Activated naive CD4-positive, alpha-beta T cell treated with anti-CD3 and anti-CD28 coated beads, Interleukin-2, amount 50 U/mL, for 16 hours (primary cell): ENCODE measurements at places on chromosomes 3 and 15.

GRCh38 chr15:67504796-67505195 is 16.1 kb upstream of the C15orf61 start:
- no peak for DNase-seq

GRCh38 chr3:42672515-42672914 is 12.8 kb upstream of the KLHL40 start:
- no peak for DNase-seq

DNA sequence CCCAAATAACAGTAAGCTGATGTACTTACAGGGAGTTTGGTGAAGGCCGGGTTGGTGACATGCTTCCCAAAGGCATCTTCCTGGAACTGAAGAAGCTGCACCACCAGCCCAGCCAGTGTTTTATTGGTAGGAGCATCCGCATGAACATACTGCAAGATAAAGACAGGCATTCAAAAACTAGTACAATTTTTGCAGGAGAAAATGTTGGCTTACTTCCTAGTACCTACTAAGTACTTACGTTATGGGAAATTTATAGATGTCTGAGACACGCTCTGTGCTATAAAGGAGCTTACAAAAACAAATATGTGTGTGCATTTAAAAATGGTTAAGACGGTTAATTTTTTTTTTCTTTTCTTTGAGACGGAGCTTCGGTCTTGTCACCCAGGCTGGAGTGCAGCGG is 8.9 kb downstream of the SMARCC1 start:
- no peak for DNase-seq

- DNase-seq = no peak
Observed at GRCh38 chr3:20787005-20787404, 601.0 kb upstream of the SGO1 start.

- no peak for DNase-seq
Observed at GRCh38 chr15:58608711-58609110, 140.8 kb downstream of the ADAM10 start.

DNA sequence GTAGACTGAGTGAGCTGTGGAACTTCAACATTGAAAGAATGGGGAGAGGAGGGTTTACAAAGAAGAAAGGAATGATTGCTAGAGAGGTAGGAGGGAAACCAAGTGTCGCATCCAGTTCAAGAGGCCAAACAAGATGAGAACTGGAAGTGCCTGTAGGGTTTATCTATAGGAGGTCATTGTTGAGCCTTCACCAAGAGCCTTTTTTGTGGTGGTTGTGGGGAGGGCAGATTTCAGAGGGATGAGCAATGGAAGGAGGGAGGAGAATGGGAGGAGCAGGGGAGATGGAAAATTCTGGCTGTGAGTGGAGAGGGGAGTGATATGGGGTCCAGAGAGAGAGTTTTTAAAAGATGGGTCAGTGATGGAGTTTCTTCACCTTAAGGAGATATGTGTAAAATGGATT is 8.5 kb downstream of the PDIA5 start:
- no peak for DNase-seq

- DNase-seq = no peak
Observed at GRCh38 chr15:67196672-67197363, 57.6 kb downstream of the AAGAB start.

GRCh38 chr3:102415553-102415952 is 19.3 kb upstream of the ZPLD1 start:
- no peak for DNase-seq

- no peak for DNase-seq
Observed at GRCh38 chr15:66402761-66403284, 16.1 kb downstream of the MAP2K1 start.

GRCh38 chr15:38054488-38054887 is 120.0 kb downstream of the TMCO5A start:
- DNase-seq = no peak

DNA sequence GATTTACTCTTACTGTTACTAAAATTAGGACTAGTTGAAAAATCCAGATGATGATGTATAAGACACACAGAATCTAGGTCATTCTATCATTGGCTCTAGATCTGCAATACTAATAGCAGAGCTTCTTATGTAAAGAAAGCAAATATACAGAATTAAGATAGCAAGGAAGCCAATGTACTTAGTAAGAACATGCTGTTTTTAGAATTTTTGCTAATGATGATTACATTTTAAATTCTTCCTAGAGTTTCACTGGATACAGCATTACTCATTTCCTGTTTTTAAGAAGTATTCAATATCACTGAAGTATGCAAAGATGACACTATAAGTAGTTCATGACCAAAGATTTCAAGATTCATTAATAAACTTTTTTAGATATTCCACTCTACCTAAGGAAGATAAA is 60.7 kb downstream of the CFAP20DC start:
- DNase-seq = no peak

GRCh38 chr3:102089904-102090720 is 240.8 kb downstream of the NFKBIZ start:
- no peak for DNase-seq

DNA sequence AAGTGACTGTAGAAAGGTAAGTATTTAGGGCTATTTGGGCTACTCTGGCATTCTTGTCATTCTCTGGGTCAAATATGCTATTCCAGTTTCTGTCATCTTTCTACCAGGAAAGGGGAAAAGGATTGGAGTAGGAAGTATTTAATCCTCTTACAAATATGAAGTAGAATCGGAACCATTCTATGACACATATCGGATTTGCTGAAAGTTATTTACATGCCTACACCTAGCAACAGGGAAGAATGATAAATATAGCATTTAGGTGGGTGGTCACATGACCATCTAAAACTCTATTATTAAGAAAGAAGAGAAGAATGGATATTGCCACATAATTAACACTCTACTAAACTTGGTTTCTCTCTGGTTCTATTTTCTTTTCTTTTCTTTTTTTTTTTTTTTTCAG is 1353.1 kb downstream of the ZPLD1 start:
- DNase-seq = no peak

GRCh38 chr15:27824841-27825422 is 274.2 kb downstream of the OCA2 start:
- no peak for DNase-seq

- no peak for DNase-seq
Observed at GRCh38 chr3:52333869-52334557, 17.9 kb downstream of the DNAH1 start.

DNA sequence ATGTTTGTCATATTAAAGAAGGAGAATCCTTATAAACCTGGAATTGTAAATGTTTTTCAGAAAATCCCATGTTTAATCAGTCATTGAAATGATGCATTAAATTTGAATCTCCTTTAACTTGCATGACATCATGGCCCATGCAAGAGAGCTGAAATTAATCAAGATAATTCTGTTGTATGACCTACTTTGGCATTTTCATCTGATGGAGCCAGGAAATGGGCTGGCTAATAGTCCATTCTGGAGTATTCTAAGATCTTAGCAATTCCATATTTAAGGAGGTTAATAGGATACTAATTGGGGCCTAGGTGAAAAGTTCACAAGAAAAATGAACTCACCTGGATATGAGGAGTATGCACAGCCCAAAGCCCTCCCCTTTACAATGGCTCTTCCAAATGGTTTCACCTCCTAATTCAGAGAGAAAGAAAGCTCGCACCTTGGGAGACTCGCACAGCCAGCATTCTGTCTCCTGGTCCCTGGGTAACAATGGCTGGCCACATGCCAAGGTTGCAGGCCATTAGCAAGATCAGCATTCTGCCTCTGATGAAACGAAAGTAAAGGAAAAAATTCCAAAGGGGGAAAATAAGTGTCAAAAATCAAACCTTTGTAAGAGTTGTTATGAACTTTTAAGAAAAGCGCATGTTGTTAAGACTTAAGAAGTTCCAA is 786.4 kb downstream of the MCTP2 start:
- no peak for DNase-seq

- DNase-seq = no peak
Observed at GRCh38 chr3:171351676-171352075, 108.5 kb downstream of the TNIK start.

- no peak for DNase-seq
Observed at GRCh38 chr3:150218236-150218635, 189.9 kb upstream of the TSC22D2 start.

DNA sequence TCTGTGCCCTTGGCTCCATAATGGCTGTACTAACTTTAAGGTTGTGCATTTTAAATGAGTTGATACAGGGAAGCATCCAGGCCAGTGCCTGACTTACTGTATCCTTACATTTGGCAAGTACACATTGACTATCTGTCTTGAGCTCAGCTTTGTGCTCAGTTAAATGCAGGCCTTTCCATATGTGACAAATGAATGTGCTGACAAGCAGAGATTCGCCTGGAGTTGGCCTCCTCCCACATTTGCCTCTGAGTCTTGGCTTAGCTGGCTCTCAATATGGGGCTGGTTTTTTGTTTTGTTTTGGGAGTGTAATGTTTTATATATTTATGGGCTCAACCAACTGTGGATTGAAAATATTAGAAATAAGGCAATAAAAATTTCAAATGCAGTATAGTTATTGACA is 29.7 kb downstream of the TRIM71 start:
- DNase-seq = no peak

- peak; percentile 60 for DNase-seq
Observed at GRCh38 chr15:60589253-60589652, 110.3 kb upstream of the ICE2 start.
